ENCODE measurements at places on chromosomes 3 and 15.

DNA sequence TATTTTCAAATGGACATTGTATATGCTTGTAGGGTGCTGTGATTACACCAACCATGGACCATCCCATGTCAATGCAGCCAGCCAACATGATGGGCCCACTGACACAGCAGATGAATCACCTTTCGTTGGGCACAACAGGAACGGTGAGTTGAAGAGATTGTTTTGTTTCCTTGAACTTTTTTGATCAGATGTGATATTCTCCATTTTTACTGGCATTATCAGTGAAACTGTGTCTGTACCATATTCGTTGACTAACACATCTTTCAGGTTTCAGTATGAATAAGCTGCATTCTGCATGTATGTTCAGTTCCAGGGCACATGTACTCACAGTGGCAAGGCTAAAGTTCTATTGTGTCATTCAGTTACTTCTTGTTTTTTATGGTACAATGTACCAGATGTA, 655.2 kb downstream of the RBMS3 start:
- H3K4me1 ChIP-seq: no peaks in the 10 kb centered on the region
- no peaks in the 10 kb centered on the region for H3K27me3 ChIP-seq

DNA sequence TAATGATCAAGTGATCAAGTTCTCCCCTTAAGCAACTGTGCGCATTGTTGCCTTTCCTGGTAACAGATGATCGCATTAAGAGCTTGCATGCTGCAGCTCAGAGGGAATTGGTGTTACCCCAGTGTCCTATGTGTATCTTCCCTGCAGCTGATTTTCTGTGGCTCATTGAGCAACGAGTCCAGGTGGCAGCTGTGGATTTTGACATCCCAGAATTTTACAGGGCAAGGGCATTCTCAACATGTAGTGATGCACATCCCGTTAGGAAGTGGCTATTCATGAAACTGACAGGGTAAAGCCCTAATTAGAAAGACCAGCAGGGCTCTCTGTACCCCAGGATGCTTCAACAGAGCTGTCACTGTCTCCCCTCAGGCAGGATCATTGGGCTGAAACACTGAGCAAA, 232.8 kb downstream of the AGBL1 start:
- H3K4me1 ChIP-seq: no peaks in the 10 kb centered on the region
- DNase-seq: no peak
- H3K4me3 ChIP-seq: no peak overlapping the region
- peaks cover 5% of the 10 kb centered on the region for H3K27me3 ChIP-seq

DNA sequence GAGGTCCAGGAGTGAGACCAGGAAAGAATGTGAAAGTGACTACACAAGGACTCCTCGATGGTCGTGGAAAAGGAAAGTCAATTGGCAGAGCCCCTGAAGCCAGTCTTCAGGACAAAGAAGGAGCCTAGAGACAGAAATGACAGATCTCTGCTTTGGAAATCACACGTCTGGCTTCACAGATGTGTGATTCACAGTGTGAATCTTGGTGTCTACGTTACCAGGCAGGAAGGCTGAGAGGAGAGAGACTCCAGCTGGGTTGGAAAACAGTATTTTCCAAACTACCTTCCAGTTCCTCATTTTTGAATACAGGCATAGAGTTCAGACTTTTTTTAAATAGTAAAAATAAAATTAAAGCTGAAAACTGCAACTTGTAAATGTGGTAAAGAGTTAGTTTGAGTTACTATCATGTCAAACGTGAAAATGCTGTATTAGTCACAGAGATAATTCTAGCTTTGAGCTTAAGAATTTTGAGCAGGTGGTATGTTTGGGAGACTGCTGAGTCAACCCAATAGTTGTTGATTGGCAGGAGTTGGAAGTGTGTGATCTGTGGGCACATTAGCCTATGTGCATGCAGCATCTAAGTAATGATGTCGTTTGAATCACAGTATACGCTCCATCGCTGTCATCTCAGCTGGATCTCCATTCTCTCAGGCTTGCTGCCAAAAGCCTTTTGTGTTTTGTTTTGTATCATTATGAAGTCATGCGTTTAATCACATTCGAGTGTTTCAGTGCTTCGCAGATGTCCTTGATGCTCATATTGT, 6.0 kb downstream of the CCR2 start:
- DNase-seq: peak; percentile 31
- peaks cover 2% of the 10 kb centered on the region for H3K27me3 ChIP-seq
- H3K4me1 ChIP-seq: peaks cover 74% of the 10 kb centered on the region
- H3K4me3 ChIP-seq: peak overlapping the region; percentile 69
- H3K27ac ChIP-seq: peak overlapping the region; percentile 75

GRCh38 chr3:61826161-61826560, 264.8 kb downstream of the PTPRG start:
- no peaks in the 10 kb centered on the region for H3K36me3 ChIP-seq
- no peak for DNase-seq
- H3K27ac ChIP-seq: no peak overlapping the region
- peaks cover 9% of the 10 kb centered on the region for H3K4me1 ChIP-seq
- H3K4me3 ChIP-seq: no peak overlapping the region

- DNase-seq: no peak
- H3K36me3 ChIP-seq: no peaks in the 10 kb centered on the region
- H3K27ac ChIP-seq: no peak overlapping the region
- H3K4me3 ChIP-seq: peak overlapping the region; percentile 90
- H3K4me1 ChIP-seq: peaks cover 15% of the 10 kb centered on the region
These were observed 162.8 kb downstream of the CD47 start for GRCh38 chr3:107928084-107928445.

DNA sequence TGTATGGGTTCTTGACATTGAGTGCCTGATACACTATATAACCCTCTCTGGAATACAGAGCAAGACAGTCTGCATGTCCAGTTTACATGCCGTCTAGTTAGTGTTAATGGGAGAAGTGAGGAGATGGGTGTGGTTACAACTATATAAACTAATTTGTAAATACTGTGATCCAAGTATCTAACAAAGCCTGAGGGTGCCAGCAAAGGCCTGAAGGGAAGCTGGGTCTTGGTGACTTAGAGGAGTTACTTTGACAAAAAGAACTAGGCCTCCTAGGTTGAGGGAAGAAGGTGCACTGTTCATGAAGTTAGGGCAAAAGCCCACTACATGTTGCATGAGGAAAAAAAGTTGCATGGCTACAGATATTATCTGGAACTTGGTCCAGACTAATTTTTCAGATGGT, 2.3 kb downstream of the NSUN3 start:
- DNase-seq: no peak
- peaks cover 56% of the 10 kb centered on the region for H3K4me1 ChIP-seq
- no peak overlapping the region for H3K27ac ChIP-seq
- H3K4me3 ChIP-seq: no peak overlapping the region
- H3K36me3 ChIP-seq: peaks cover 4% of the 10 kb centered on the region

DNA sequence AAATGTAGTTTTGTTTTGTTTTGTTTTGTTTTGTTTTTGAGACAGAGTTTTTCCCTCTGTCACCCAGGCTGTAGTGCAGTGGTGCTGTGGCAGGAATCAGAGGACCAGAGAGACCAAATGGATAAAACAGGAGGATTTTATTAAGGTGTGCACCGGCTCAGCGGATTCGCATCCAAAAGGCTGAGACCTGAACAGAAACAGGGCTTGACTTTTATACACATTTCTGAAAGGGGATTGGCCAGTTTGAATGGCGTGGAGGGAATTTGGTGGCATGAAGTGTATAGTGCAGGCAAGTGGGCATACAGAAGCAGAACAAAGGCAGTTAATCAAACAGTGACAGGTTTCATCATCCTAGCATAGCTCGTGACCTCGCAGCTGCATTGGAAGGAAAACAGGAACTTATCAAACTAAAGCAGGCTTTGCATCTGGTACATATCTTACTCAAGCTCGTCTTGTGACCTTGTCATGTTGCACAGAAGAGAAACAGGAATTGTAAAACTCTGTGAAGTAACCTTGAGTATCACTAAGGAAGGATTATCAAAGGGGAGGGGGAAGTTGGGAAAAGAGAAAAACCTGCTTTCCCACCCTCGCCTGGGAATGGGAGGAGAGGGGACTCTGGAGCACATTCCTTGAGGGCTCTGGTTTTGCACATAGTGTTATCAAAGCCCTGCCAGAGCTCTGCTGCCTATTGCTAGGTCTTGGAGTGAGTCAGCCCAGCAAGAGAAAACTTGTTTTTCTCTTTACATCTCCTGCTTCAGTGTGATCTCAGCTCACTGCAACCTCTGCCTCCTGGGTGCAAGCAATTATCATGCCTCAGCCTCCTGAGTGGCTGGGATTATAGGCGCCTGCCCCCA, 38.5 kb downstream of the C3orf62 start:
- no peak for DNase-seq
- H3K27ac ChIP-seq: no peak overlapping the region
- H3K4me3 ChIP-seq: no peak overlapping the region
- no peaks in the 10 kb centered on the region for H3K4me1 ChIP-seq
- H3K27me3 ChIP-seq: peaks cover 3% of the 10 kb centered on the region
- H3K36me3 ChIP-seq: peaks cover 9% of the 10 kb centered on the region

Measured in immature natural killer cell (primary cell).